ENCODE measurements at places on chromosomes 3 and 15.

GRCh38 chr3:128505771-128506170 lies 12.8 kb upstream of the GATA2 start:
- no peak for DNase-seq
- no peaks in the 10 kb centered on the region for H3K36me3 ChIP-seq
- no peaks in the 10 kb centered on the region for H3K4me1 ChIP-seq
- peaks cover 46% of the 10 kb centered on the region for H3K27me3 ChIP-seq
- no peak overlapping the region for H3K4me3 ChIP-seq

DNA sequence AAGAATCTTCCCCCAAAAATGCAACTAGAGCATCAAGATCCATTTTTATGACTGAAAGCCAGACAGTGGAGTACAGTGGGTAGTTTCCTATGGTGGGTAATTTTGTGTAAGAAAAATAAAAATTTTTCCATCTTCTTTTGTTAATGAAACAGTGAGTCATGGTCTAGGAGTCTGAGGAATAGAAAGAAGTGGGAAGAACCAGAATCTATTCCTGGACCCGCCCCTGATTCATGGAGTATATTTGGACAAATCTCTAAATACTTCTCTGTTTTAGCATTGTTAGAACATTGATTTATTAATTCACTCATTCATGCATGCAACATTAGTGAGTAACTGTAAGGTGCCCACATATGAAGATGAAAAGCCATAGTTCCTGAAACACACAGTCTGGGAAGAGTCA lies 304.5 kb upstream of the GPR149 start:
- no peak overlapping the region for H3K27ac ChIP-seq
- H3K27me3 ChIP-seq = no peaks in the 10 kb centered on the region
- DNase-seq = no peak
- H3K4me3 ChIP-seq = no peak overlapping the region

- no peak for DNase-seq
- H3K4me1 ChIP-seq = peaks cover 28% of the 10 kb centered on the region
- no peaks in the 10 kb centered on the region for H3K36me3 ChIP-seq
- peak overlapping the region; percentile 31 for H3K27ac ChIP-seq
- H3K27me3 ChIP-seq = peaks cover 34% of the 10 kb centered on the region
Measured at GRCh38 chr15:66848116-66848515, 146.1 kb downstream of the SMAD6 start.

GRCh38 chr3:120350401-120350941 lies 1.3 kb upstream of the LRRC58 start:
- DNase-seq = no peak
- H3K4me3 ChIP-seq = peak overlapping the region; percentile 83
- H3K27ac ChIP-seq = no peak overlapping the region

DNA sequence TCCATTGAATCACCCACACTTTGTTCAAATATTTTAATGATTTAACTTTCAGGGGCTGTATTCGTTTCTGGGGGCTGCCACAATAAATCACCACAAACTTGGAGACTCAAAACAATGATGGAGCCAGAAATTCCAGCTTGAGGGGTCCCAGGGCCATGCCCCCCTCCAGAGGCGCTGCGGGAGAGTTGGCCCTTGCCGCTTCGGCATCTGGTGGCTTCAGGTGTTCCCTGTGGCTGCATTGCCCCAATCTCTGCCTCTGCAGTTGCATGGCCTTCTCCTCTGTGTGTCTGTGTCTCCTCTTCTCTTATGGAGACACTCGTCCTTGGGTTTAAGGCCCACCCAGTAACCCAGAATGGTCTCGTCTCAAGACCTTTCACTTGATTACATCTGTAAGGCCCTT lies 144.7 kb downstream of the CHSY1 start:
- DNase-seq = no peak
- H3K4me1 ChIP-seq = peaks cover 3% of the 10 kb centered on the region
- no peak overlapping the region for H3K4me3 ChIP-seq
- no peaks in the 10 kb centered on the region for H3K36me3 ChIP-seq
- peaks cover 3% of the 10 kb centered on the region for H3K27me3 ChIP-seq
- H3K27ac ChIP-seq = no peak overlapping the region

GRCh38 chr3:184099806-184100686 lies 3.2 kb downstream of the HTR3E start:
- H3K36me3 ChIP-seq = no peaks in the 10 kb centered on the region
- peaks cover 21% of the 10 kb centered on the region for H3K27me3 ChIP-seq
- H3K4me3 ChIP-seq = no peak overlapping the region
- H3K4me1 ChIP-seq = no peaks in the 10 kb centered on the region

- no peak overlapping the region for H3K27ac ChIP-seq
- DNase-seq = no peak
- H3K27me3 ChIP-seq = peaks cover 16% of the 10 kb centered on the region
- no peaks in the 10 kb centered on the region for H3K36me3 ChIP-seq
- H3K4me1 ChIP-seq = no peaks in the 10 kb centered on the region
- H3K4me3 ChIP-seq = no peak overlapping the region
Measured at GRCh38 chr3:10419637-10420232, 85.7 kb downstream of the ATP2B2 start.

- H3K4me3 ChIP-seq = no peak overlapping the region
- H3K27me3 ChIP-seq = no peaks in the 10 kb centered on the region
- no peak for DNase-seq
- no peak overlapping the region for H3K27ac ChIP-seq
- no peaks in the 10 kb centered on the region for H3K4me1 ChIP-seq
Measured at GRCh38 chr3:130839813-130840212, 54.1 kb upstream of the ATP2C1 start.

DNA sequence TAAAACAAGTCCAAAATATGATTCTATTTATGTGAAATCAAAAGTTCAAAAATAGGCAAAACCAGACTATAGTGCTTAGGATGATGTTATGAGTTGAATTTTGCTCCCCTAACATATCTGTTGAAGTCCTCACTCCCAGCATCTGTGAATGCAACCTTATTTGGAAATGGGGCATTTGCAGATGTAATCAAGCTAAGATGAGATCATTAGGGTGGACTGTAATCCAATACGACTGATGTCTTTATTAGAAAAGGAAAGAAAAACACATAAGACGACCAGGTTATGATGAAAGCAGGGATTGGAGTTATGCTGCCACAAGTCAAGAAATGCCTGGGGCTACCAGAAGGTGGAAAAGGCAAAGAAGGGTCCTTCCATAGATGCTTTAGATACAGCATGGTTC lies 110.5 kb upstream of the CCDC39 start:
- H3K27me3 ChIP-seq = no peaks in the 10 kb centered on the region
- H3K36me3 ChIP-seq = no peaks in the 10 kb centered on the region
- DNase-seq = no peak
- H3K4me1 ChIP-seq = no peaks in the 10 kb centered on the region
- no peak overlapping the region for H3K27ac ChIP-seq

- peaks cover 8% of the 10 kb centered on the region for H3K27me3 ChIP-seq
- H3K36me3 ChIP-seq = no peaks in the 10 kb centered on the region
- DNase-seq = no peak
- no peak overlapping the region for H3K27ac ChIP-seq
- no peak overlapping the region for H3K4me3 ChIP-seq
Measured at GRCh38 chr15:28881600-28881999, 4.2 kb upstream of the APBA2 start.

DNA sequence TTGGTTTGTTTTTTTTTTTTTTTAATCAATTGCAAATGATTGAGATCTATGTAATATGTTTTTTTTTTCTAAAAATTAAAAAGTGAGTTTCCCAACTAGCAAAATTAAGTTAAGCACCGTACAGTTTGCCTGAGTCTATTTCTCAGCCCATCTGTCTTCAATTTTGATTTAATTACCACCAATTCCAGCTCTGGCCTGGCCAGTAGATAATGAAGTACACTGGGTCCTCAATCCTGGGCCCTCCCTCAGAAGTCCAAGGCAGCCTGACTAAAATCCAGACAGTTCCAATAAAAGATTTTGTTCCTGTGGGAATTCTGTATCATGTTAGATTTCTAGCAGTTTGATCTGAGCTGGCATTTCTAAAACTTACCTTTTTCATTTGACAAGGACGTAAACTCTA lies 887.2 kb downstream of the NAALADL2 start:
- H3K36me3 ChIP-seq = peaks cover 5% of the 10 kb centered on the region
- H3K27me3 ChIP-seq = no peaks in the 10 kb centered on the region
- peak overlapping the region; percentile 73 for H3K27ac ChIP-seq
- H3K4me1 ChIP-seq = peaks cover 8% of the 10 kb centered on the region
- no peak overlapping the region for H3K4me3 ChIP-seq

DNA sequence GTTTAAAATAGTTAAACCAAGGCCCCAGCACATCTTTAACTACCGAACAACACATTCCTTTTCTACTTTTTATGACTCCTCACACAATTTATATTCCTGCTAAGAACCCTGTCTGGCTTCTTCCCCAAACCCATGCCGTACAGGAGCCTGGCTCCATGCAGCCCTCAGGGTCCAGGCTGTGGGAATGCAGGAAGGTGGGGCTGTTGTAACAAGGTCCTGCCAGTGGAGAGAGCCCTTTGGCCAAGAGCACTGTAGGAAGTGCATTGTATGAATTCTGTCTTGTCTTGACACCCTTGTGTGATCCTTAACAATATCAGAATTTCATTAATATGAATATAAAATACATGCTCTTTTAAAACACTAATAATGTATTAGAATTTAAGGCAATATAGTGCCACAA lies 563.8 kb downstream of the TBL1XR1 start:
- no peaks in the 10 kb centered on the region for H3K27me3 ChIP-seq
- no peak for DNase-seq
- no peak overlapping the region for H3K4me3 ChIP-seq
- no peak overlapping the region for H3K27ac ChIP-seq

GRCh38 chr3:95715128-95715527 lies 1099.3 kb upstream of the EPHA6 start:
- H3K4me3 ChIP-seq = peak overlapping the region; percentile 16
- peaks cover 17% of the 10 kb centered on the region for H3K4me1 ChIP-seq
- DNase-seq = no peak
- H3K27me3 ChIP-seq = no peaks in the 10 kb centered on the region
- H3K36me3 ChIP-seq = no peaks in the 10 kb centered on the region

GRCh38 chr3:160982491-160982890 lies 122.7 kb downstream of the B3GALNT1 start:
- no peak for DNase-seq
- H3K36me3 ChIP-seq = peaks cover 13% of the 10 kb centered on the region
- peaks cover 1% of the 10 kb centered on the region for H3K4me1 ChIP-seq
- no peaks in the 10 kb centered on the region for H3K27me3 ChIP-seq

GRCh38 chr15:66387163-66388042 lies 691 bp downstream of the MAP2K1 start:
- peak overlapping the region; percentile 96 for H3K27ac ChIP-seq
- H3K36me3 ChIP-seq = peaks cover 1% of the 10 kb centered on the region
- peaks cover 10% of the 10 kb centered on the region for H3K4me1 ChIP-seq
- H3K27me3 ChIP-seq = no peaks in the 10 kb centered on the region
- peak overlapping the region; percentile 86 for H3K4me3 ChIP-seq

GRCh38 chr3:55177749-55178148 lies 249.9 kb upstream of the LRTM1 start:
- H3K4me3 ChIP-seq = no peak overlapping the region
- H3K36me3 ChIP-seq = no peaks in the 10 kb centered on the region
- H3K27me3 ChIP-seq = peaks cover 8% of the 10 kb centered on the region
- H3K27ac ChIP-seq = no peak overlapping the region
- no peak for DNase-seq

DNA sequence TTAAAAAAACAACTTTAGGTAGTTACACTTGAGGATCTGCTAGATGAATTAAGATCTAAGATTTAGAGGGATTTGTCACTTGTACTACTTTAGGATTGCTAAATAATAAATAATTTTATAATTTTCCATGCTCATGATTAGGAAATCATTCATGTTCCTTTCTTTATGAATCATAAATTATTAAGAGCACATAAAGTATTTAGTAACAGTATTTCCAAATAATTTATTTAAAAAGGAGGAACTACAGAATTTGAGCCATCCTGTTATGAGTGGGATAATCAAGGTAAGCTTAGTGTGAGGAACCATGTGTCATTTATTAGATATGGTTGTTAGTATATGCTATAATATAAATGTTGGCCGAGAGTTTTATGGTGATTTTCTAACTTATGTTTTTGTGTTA lies 37.5 kb upstream of the C3orf38 start:
- no peak overlapping the region for H3K4me3 ChIP-seq
- DNase-seq = no peak
- H3K4me1 ChIP-seq = no peaks in the 10 kb centered on the region
- no peaks in the 10 kb centered on the region for H3K27me3 ChIP-seq

- no peaks in the 10 kb centered on the region for H3K27me3 ChIP-seq
- no peak overlapping the region for H3K27ac ChIP-seq
- no peaks in the 10 kb centered on the region for H3K4me1 ChIP-seq
- no peaks in the 10 kb centered on the region for H3K36me3 ChIP-seq
- DNase-seq = no peak
- H3K4me3 ChIP-seq = no peak overlapping the region
Measured at GRCh38 chr3:108527817-108528216, 17.4 kb upstream of the MYH15 start.

DNA sequence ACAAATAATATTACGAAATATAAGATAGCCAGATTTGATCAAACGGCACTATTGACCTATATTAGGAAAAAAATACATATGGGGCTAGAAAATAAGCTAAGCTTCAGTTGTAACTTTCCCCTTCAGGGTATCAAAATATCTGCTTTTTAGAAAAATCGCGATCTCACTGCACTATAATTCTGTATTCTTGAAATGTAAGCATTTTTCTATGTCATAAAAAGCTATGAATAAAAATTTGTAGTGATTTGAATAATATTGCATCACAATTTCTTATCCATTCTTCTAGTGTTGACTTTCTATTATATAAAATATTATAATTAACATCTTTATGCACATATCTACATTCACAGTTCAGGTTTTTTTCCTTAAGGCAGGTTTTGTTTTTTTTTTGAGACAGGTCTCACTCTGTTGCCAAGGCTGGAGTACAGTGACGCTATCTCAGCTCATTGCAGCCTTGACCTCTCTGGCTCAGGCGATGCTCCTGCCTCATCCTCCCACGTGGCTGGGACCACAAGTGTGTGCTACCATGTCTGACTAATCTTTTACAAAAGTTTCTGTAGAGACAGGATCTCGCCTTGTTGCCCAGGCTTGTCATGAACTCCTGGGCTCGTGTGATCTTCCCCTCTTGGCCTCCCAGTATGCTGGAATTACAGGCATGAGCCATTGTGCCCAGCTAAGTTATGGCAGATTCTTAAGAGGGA lies 21.6 kb downstream of the EMC4 start:
- peaks cover 7% of the 10 kb centered on the region for H3K36me3 ChIP-seq
- H3K4me3 ChIP-seq = no peak overlapping the region
- H3K4me1 ChIP-seq = no peaks in the 10 kb centered on the region
- no peaks in the 10 kb centered on the region for H3K27me3 ChIP-seq

- H3K27ac ChIP-seq = no peak overlapping the region
- DNase-seq = no peak
- H3K4me1 ChIP-seq = no peaks in the 10 kb centered on the region
- no peak overlapping the region for H3K4me3 ChIP-seq
- H3K27me3 ChIP-seq = no peaks in the 10 kb centered on the region
Measured at GRCh38 chr15:29260896-29261295, 8.7 kb downstream of the NSMCE3 start.

GRCh38 chr15:41073028-41073427 lies 43.1 kb downstream of the INO80 start:
- peaks cover 25% of the 10 kb centered on the region for H3K36me3 ChIP-seq
- H3K4me1 ChIP-seq = no peaks in the 10 kb centered on the region
- H3K27me3 ChIP-seq = no peaks in the 10 kb centered on the region
- no peak overlapping the region for H3K4me3 ChIP-seq

- H3K4me3 ChIP-seq = peak within 1 kb of the TSS; percentile 88
- H3K27ac ChIP-seq = peak within 1 kb of the TSS; percentile 96
- H3K27me3 ChIP-seq = no peaks in the 10 kb centered on the region
- H3K36me3 ChIP-seq = peaks cover 4% of the 10 kb centered on the region
- H3K4me1 ChIP-seq = peaks cover 16% of the 10 kb centered on the region
Measured at GRCh38 chr3:32684800-32685542, at the start of gene CNOT10. TSS of gene CNOT10 (plus strand) at chr3:32685188. CDS start at chr3:32685461, 273 bp downstream.

GRCh38 chr3:64209866-64210621 lies 15.2 kb downstream of the PRICKLE2 start:
- no peaks in the 10 kb centered on the region for H3K36me3 ChIP-seq
- no peak overlapping the region for H3K27ac ChIP-seq
- peaks cover 3% of the 10 kb centered on the region for H3K4me1 ChIP-seq
- no peak for DNase-seq
- no peak overlapping the region for H3K4me3 ChIP-seq

Measured in progenitor cell of endocrine pancreas (in vitro differentiated cells).